Smooth muscle cell of the brain vasculature (primary cell): ENCODE measurements at places on chromosomes 12 and 14.

- no peak for DNase-seq
Measured at GRCh38 chr12:3032770-3033538, 44.2 kb upstream of the TSPAN9 start.

DNA sequence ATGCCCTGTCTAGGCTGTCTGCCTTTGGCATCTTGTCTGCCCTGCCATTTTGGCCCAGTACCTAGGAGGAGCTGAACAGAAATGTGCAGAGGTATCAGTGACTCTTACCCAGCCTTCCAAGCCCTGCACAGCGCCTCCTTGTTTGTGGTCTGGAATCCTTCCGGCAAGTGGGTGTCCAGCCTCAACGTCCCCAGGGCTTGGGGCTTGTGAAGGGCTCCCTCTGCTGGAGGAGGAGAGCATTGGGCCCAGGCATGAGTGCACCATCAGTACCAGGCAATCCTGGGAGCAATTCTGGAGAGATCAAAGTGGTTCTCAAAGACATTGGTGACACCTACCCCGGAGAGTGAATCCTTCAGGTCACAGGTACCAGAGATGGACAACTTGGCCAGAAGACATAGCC is 2.4 kb upstream of the TCL1B start:
- DNase-seq: no peak

- no peak for DNase-seq
Measured at GRCh38 chr12:9619411-9620179, 11.9 kb upstream of the KLRB1 start.

- DNase-seq: no peak
Measured at GRCh38 chr12:39235990-39236767, 206.7 kb downstream of the KIF21A start.

DNA sequence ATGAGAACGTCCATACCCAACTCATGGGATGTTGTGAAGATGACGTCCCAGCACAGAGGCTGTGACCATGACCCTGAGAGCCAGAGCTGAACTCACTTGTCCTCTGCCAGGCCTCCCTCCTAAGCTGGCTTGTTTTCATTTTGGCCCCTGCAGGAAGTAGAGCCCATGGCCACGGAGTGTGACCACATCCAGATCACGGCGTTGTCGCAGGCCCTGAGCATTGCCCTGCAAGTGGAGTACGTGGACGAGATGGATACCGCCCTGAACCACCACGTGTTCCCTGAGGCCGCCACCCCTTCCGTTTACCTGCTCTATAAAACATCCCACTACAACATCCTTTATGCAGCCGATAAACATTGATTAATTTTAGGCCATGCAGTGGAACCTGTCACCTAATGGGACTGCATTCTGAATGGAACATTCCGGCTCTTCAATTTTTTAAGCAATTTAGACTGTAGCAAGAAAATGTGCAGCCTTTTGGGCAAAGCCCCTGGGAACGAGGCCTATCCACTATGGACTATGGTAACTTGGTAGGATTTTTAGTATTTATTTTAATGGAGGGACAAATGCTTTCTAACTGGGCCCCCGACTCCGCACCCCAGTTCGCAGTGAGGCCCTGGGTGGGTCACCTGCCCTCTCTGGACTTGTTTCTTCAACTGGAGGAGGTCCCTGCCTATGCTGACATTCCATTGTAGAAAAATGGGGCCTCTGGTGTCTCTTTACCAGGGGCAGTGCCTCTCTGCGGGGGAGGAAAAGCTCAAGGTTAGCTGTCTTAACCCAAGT is 19.6 kb downstream of the OTUB2 start:
- no peak for DNase-seq

GRCh38 chr12:87094356-87094755 is 838.2 kb upstream of the MGAT4C start:
- DNase-seq: no peak

GRCh38 chr12:108505129-108505528 is 9.9 kb upstream of the FICD start:
- no peak for DNase-seq

DNA sequence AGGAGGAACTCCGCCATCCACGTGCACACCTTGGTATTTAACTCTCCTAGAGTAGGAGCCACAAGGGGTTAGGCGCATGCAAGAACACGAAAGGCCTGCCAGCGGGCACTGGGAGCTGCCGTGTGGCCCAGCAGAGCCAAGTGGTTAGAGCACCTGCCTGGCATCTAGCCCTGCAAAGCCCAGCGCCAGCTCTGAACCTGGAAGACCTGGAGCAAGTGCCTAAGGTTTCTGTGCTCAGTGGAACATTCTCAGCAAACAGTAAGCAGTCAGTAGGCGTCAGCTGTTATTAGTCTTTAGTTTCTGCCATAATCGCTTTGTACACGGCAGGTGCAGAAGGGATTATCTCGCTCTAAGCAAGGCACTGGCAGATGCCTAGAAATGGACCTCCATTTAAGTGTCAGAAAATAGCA is 55.4 kb downstream of the SETD3 start:
- DNase-seq: no peak

- no peak for DNase-seq
Measured at GRCh38 chr14:70489579-70490200, 37.7 kb downstream of the ADAM21 start.

- DNase-seq: no peak
Measured at GRCh38 chr12:109562871-109563270, 10.4 kb downstream of the MMAB start.

DNA sequence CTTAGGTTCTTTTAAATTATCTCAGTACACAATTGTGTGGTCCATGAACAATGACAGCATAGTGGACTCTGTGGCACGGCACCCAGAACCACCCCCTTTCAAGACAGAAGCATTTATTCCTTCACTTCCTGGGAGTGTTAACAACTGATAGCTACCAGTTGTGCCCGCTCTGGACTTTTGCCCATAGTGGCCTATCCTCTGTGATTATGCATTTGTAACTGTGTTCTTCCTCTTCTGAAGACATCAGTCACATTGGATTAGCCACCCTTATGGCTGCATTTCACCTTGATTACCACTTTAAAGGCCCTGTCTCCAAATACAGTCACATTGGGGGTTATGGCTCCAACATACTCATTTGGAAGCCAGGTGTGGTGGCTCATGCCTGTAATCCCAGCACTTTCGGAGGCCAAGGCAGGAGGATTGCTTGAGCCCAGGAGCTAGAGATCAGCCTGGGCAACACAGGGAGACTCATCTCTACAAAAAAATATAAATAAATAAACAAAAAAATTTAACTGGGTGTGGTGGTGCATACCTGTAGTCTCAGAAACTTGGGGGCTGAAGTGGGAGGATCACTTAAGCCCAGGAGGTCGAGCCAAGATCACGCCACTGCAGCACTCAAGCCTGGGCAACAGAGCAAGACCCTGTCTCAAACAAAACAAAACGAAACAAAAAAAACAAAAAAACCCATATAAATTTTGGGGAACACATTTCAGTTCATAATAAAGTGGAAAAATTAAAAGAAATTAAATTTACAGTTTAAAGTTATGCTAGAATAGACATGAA is 27.6 kb upstream of the PHC1 start:
- no peak for DNase-seq

- DNase-seq: no peak
Measured at GRCh38 chr12:3717283-3717898, 35.5 kb downstream of the CRACR2A start.

DNA sequence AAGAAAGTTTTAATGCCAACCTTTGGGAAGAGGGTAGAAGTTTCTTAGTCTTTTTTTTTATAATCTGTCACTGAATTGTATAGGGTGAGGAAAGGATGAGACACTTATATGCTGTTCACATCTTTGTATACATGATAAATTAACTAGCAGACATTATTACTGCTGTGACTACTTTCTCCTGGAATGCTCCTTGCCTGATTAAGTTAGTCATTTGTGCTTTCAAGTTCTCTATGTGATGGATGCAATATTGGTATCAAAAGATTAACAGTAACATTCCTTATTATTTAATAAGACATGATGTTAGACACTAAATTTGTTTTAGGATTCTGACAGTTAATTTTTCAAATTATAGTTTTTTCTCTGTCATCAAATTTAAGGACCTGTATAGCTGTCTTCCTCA is 223.4 kb upstream of the GARIN2 start:
- DNase-seq: no peak

DNA sequence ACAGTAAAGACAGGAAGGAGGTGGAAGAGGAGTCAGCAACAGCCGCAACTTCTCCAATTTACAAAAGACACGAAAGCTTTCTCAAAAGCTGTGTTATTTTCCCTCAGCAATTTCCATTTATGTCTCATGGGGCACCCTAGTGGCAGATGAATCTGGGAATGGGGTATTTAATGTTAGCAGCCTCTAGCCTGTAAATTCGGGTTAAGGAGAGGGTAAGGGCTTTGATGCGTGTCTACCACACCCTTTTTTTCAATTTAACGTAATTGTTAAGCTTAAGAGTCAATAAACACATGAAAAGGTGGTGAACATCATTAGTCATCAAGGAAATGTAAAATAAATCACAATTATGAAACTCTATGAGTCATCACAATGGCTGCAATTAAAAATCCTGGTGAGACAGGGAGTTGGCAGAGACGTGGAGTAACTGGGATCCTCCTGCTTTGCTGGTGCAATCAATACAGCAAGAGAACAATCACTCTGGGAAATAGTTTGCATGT is 986.4 kb downstream of the AACS start:
- no peak for DNase-seq

DNA sequence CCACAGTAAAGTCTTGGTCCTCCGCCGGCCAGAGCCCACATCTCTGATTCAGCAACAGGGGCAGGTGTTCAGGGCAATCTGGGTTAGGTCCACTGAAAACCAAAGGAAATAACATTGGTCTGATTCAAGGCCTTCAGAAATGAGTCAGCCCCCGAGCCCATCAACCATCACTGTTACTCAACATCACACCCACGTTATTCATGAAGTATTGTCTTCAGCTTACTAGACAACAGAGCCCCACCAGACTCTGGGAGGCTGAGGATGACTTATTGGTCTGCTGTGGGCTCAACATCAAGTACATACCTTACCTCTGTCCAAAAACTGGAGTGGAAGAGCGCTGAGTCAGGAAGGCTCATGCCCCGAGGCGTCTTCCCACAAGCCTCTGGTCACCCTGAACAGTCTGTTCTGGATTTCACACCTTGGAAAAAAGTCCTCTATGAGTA is 97.5 kb downstream of the ZFP36L1 start:
- no peak for DNase-seq

DNA sequence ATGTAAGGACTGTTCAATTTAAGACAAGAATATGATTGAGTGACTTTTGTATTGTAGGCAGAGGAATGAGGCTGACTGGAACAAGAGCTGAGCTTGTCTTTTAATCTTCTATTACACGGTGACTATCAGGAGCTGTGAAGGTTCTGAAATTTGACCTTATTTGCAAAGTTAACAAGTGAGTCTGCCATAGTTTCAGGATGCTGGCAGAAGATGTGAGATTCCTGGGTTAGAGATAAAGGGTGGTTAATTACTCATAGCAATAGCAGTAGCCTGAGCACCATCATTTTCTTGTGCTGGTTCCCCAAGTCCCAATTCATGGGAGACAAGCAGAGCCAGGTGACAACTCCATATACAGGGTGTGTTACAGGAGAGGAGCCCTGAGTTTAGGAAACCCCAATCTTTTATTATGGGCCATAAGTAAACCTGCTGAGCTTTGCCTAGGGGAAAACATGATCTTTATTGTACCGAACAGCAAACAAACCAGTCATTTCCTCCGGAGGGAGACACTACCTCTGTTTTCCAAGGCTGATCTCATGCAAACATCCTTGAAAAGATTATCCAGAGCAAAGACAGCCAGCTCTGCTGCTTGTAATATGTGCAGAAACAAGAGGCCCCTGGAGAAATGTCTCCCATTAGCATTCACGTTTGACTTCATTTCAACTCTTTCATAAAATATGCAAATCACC is 51.7 kb upstream of the DDX11 start:
- DNase-seq: no peak

- no peak for DNase-seq
Measured at GRCh38 chr12:70982991-70983390, 62.5 kb upstream of the PTPRR start.

DNA sequence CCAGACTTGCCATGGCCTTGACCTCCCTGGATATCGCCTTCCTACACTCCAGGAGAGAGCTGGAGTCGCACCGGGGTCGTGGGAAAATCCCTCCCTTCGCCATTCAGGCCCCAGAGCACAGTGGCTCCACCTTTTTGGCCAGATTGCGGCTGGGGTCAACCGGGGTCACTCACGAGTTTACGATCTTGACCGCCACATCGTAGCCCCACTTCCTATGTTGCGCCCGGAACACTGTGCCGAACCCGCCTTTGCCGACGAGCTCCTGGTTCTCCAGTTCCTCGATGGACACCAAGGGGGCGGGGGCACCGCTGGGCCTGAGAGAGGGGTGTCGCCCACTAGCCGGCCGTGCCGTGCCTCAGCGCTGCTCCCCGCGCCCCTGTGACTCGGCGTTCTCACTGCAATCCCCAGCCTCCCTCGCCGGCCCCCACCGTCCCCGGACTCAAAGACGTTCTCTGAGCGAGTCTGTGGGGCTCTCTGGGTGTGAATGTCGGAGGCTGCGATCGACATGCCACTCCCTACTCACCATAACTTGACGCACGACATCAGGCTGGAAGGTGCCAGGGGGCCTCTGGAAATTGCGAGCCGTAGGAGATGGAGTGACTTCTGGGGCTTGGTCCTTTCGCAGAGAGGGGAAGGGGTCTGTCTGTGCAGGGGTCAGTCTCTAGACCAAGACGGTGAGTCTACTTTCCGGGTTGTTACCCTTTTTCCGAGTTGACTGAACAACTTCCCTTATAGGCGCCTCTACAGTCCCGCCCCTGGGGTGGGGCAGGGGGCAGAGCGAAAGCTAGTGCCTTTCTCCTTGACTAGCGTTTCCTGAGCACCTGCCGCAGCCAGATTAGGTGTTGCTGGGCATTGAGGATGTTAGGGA is at the start of gene RIPK3:
RIPK3 (minus strand) TSS at position 708 of the 868 bp plus-strand sequence; CDS start at position 543, 165 bp downstream.
- no peak for DNase-seq

DNA sequence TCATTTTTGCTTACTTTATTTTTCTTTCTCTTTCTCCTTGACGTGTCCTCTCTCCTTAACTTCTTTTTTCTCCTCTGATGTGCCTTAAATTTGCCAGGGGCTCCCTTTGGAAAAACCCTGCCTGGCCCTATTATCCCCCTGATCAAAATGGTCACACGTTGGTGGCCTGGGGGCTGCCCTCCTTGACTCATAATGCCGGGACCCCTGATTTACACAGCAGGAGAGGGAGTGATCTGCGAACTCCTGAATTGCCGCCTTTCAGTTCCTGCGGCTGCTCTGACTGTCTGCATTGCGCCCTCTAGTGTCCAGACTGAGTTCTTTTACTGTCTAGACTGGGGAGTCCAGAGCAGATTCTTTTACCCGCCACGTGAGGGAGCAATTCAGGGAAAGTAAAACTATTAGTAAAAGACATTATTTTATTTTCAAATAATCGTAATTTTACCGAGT is 44.8 kb upstream of the GZMB start:
- DNase-seq: peak; percentile 66

GRCh38 chr14:89256283-89256682 is 160.8 kb downstream of the FOXN3 start:
- DNase-seq: no peak

DNA sequence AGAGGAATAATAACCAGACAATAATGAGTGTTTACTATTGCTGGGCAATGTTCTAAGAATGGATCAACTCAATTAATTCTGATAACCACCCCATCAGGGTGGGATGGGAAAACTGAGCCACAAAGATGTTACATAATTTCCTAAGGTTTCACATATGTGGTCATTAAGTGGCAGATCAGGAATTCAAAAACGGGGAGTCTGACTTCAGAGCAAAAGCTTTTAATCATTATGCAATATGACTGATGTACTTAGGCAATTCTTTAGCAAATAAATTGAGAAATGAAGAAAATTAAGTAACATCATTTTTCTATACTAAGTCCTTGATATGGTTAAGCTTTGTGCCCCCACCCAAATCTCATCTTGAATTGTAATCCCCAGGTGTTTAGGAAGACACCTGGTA is 53.4 kb downstream of the PLCZ1 start:
- no peak for DNase-seq
